ENCODE measurements at places on chromosomes 11 and 22.

DNA sequence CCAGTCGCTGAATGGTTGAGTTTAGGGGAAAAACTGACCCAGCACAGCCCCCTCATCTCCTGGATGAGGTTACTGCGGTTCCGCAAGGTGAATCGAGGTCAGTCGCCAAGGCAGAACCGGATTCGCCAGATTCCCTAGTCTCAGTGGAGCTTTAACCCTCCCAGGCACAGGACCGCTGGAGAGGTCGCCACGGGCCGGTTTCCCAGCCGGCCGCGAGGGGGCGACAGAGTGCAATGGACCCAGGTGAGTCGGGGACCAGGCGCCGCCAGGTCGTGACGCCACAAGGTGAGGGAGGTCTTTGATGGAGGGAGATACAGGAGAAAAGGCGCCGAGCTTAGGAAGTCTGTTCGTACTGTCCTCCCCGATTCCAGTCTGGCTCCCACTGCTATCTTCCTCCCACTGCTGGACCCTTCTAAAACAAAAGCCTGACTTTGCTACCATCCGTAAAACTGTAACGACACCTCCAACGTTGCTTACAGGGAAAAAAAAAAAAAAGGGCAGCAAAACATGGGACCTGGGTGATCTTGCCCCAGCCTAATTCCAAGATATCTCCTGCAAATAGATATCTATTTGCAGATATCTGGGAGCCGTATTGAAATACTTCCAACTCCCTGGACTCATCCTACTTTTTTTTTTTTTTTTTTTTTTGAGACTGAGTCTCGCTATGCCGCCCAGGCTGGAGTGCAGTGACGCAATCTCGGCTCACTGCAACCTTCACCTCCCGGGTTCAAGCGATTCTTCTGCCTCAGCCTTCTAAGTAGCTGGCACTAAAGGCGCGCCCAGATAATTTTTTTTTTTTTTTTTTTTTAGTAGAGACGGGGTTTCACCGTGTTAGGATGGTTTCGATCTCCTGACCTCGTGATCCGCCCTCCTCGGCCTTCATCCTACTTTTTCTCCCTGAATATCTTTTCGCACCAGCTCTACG lies 1.4 kb upstream of the GGA1 start:
- peak; percentile 91 for DNase-seq

- no peak for DNase-seq
Observed at GRCh38 chr22:19674129-19674928, 40.0 kb upstream of the SEPTIN5 start.

DNA sequence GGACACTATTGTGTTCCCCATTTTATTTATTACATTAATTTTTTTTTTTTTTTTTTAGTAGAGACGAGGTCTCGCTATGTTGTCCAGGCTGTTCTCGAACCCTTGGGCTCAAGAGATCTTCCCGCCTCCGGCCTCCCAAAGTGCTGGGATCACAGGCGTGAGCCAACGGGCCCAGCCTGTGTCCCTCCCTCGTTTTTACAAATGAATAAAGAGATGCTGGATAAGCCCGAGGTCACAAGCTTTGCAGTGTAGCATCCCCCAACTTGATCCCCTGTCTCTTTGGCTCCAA lies 297 bp upstream of the MTFP1 start:
- no peak for DNase-seq

DNA sequence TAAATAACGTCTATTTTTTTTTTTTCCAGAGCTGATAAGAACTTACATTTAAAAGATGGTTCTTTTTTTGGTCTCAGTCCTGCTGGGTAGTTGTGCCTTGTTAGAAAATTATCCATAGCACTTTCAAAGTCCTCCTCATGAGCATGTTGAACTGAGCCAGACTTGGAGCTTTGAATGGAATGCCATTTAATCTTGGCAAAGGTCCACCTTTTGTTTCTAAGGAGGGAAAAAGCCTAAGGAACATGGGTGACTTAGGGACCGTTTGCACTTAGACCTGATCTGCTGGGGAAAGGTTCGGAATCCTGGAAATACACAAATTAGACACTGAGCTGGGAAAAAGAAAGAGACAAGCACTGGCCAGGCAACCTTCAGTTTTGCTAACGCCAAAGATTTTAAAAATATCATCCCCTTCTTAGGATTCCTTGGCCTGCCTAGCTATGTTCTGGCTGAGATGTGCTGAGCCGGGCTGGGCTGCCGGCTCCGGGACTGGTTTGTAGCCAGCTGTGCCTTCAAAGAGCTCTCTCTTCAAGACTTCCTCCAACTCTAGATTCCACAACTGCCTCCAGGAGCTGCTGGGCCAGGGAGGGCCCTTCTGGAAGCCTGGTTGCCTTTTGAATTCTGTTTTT lies 67.4 kb downstream of the ENDOD1 start:
- no peak for DNase-seq

- DNase-seq, result no peak
Observed at GRCh38 chr11:120674542-120674941, 163.0 kb downstream of the GRIK4 start.

GRCh38 chr11:72537051-72537450 lies 102.7 kb upstream of the CLPB start:
- DNase-seq, result no peak

- no peak for DNase-seq
Observed at GRCh38 chr11:57248780-57249383, 11.8 kb upstream of the APLNR start.

DNA sequence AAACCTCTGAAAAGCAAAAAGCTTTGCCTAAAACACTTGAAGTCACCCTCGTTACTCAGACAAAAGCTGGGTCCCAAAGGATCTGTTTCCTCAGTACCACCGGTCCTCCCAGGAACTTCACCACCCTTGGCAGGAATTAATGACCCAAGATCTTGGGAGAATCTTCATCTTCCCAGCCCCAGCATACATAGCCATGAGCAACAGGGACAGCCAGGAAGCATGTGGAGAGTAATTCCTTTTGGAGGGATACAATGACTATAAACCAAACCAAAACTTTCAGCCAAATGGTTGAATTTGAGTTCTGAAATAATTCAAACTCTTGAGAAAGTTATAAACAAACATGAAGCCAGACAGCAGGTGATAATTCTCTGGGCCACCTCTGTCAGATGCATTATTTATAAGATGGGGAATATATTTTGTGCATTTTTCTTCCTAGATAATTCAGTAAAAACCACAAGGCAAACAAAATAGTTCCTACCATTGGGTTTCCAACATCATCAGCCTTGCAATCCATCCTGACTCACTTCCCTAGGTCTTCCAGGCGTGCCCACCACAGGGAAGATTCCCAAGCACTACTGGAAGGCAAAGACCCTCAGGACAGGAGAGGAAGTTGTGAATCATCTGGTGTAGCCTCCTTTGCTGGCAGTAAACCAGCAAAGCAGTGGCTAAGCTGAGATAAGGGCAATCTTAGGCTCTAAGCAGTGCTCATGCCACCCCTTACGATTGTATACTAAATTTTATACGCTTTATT lies 71.7 kb upstream of the DRD2 start:
- DNase-seq, result no peak

GRCh38 chr11:14254533-14255237 lies 104.3 kb downstream of the RRAS2 start:
- no peak for DNase-seq

GRCh38 chr22:30866216-30866615 lies 102.4 kb downstream of the MORC2 start:
- no peak for DNase-seq

DNA sequence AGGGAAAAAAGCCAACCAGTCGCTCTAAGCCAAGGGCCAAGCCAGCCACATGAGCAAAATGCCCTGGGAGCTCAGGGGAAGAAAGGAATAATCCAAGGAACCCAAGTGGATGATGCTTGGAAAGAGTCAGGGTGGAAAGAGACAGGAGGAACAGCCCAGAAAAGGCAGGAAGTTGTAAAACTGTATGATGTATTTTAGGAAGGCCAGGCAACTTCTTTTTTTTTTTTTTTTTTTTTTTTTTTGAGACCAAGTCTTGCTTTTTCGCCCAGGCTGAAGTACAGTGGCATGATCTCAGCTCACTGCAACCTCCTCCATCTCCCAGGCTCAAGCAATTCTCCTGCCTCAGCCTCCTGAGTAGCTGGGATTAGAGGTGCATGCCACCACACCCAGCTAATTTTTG lies 1.6 kb downstream of the LGALS12 start:
- DNase-seq, result no peak

DNA sequence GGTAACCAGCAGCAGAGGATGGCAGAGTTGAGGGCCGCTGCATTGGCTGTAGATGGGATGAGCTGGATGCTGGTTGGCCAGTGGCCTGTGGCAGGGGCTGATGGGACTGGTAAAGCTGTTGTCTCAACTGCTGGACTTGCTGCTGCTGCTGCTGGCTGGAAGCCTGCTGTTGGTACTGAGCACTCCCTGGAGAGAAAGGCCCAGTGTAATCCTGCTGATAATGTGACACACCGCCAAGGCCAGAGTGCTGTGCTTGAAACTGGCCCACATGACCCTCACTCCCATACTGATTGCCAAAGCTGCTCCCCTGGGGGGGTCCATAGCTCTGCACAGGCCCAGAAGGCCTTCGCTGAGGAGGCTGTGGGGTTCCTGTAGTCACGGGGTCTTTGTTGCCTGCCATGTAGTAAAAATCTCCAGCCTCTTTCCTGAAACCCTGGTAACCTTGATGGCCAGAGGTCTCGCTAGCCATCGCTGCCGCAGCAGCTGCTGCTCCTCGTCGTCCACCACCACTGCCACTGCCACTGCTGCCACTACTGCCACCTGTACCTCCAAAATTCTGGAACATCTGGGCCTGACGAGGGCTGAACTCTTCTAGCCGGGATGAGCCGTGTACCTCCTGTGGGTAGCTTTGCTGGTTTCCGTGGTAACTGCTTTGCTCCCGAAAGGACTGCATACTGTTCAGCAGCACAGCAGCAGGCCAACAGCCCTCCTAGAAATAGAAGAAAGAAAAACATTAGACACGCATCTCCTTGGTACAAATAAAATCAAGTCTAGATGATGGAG lies 55.6 kb downstream of the TCF20 start:
- DNase-seq, result no peak

DNA sequence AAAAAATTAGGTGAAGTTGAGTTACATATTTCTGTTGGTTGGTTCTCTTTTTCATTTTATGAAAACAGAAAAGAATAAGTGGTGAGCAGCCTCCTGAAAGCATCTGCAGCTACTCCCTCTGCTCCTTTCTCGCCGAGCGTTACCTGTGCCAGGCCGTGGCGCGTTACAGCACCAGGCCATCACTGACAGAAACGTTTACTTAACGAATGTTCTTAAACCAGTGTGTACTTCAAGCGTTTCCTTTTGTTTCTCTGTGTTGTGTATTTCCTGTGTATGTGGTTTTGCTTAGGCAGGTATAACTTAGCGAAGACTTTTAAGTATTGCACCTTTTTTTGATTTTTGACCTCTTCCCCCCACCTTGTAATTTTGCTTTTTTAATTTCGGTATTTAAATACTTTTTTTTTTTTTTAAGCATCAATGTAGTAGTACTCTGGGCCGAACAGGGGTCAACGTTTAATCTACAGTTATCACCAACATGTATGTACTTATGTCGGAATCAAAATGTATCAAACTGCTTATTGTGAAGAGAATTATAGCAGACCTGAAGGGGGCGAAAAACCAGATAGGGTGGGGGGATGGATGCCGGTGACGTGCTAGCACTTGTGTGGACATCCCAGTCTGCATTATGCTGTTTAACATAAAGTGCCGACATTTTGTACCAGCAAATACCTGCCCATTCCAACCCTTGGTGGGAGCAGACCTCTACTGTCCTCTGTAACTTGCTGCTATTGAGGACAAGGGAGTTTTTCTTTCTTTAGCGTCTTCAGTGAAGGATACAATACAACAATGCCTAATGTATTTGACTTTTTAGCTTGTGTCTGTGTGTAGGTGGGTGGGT lies 21.6 kb upstream of the ADSL start:
- DNase-seq, result peak; percentile 78

GRCh38 chr22:37283393-37283937 lies 1.2 kb downstream of the CYTH4 start:
- DNase-seq, result peak; percentile 66

GRCh38 chr11:61149624-61150615 lies 11.3 kb downstream of the VPS37C start:
- DNase-seq, result no peak

- peak; percentile 7 for DNase-seq
Observed at GRCh38 chr22:20060700-20061480, 19.2 kb upstream of the DGCR8 start.

DNA sequence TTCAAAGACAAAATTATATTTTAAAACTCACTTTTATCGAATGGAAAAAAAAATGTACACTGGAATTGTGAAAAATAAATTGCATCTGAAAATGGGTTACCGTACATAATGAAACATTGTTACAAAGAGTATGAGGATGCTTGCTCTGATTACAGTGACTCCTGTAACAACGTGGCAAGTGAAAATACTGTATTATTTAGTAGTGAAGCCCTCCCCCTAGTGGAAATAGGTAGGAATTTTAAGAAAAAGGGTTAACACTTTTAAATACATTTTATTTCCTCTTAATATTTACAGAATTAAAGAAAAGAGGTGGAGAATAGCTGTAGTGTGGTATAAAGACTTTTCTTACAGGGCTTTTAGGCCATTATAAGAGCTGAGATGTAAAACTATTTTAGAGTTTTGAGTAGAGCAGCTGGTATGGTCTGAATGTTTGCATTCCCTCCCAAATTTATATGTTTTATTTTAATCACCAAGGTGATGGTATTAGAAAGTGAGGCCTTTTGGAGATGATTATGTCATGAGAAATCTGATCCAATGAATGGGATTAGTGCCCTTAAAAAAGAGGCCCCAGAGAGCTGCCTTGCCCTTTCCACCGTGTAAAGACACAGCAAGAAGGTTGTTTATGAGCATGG lies 25.2 kb downstream of the FAM76B start:
- DNase-seq, result peak; percentile 79

DNA sequence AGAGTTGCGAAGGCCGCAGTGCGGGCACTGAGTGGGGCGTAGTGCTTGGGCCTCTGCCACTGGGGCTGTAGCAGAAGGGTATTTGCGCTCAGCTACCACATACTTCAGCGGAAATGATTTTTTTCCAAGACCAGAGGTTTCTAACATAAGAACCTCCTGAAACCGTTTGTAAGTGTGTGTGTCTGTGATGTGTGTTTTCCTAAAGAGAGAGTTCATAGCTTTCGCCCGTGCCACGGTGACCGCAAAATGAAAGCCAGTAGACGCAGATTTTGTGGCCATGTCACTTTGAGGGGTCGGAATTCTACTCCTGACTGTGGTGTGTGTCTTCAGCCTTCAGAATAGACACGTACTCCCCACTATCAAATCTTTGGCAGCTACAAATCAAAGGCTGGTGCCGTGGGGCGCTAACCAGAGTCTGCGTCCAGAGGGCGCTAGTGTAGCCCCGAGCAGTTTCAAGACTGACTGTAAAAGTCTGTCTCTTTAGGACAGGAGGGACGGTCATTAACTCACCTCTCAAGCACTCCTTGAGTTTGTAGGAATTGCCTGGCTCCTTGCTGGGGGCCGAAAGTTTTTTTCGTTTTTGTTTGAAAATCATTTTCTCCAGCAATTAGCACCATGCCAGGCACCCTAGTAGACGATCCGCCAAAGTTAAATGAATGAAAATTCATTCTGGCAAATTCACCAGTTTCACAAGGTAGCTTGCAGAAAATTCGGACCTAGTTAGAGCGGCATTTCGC lies 2.5 kb upstream of the CALCA start:
- DNase-seq, result peak; percentile 51

- no peak for DNase-seq
Observed at GRCh38 chr22:48424661-48425060, 1403.0 kb downstream of the BRD1 start.

GRCh38 chr11:23284631-23285030 lies 424.4 kb upstream of the CCDC179 start:
- no peak for DNase-seq

GRCh38 chr11:103537904-103538502 lies 428.8 kb downstream of the DYNC2H1 start:
- no peak for DNase-seq

All from CD4-positive, alpha-beta T cell treated with Interleukin-17A for 1 hour (primary cell).